Cardiac septum (tissue), 1 donor: ENCODE measurements at places on chromosomes 6 and 20. TPM values are rescaled to one million over a fixed set of nuclear protein-coding genes. Genes with fewer than 3 reads are reported as not detected.

PNLDC1 gene
- total RNA-seq: not detected

TRIM15 gene
- total RNA-seq: not detected

PRKN gene
- total RNA-seq: 23.2 TPM

BNIP5 gene
- not detected for total RNA-seq

MAS1 gene
- total RNA-seq: 0.03 TPM
